ENCODE measurements at places on chromosomes 3 and 15.

DNA sequence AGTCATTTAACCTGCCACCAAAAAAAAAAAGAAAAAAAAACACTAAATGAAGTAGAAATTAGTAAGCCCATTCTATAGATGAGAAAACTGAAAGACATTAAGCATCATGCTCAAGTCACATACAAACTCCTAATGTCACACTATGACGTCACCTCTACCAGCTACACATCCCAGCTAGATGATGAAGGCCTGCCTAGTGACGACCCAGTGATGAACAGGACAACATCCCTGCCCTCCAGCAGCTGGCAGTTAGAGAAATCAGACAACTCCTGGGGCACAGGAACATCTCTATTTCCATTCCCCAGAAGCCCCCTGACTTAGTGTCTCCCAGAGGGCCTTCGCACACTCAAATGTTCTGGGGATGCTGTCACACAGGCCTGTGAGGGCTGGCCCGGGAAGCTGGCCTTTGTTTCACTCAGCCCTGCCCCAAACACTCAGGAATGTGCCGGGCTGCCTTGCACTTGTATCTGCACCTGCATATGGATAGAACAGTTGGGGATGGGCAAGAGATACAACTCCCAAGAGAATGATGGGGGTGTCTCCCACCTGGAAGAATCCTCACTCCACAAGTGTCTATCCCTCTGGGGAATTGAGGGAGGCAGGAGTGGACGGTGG is 7.0 kb upstream of the HAPLN3 start:
- no peak for DNase-seq

DNA sequence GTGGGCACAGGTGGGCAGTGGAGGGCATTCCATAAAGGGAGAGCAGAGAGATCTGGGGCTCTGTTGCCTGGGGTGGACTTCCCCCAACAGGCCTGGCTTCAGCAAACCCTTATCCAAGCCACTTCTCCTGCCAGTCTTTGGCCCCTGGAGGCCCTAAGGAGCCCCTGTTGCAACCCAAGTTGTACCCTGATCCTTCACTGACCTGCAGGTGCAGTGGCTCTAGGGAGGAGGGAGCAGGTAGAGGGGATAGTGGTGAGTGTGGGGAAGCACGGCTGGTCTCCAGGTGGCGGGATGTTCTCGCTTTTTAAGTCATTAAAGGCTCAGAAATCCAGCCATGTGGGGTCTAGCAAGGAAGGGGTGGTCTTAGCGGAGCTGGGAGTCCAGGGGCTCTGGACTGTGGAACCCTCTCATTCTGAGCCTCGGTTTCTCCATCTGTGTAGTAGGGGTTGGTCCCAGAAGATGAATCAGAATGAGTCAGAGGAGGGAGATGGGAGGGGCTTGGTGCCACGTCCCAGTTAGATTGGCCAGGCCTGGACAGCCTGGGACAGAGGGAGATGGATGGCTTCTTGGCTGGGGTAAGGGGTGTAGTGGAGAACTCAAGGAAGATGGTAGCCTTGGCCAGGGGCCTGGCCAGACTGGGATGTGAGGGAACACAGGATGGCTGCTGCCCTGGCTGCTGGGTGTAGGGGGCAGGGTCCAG is 2.6 kb downstream of the ZBTB47 start:
- DNase-seq, result no peak

- no peak for DNase-seq
These were observed 231.2 kb upstream of the LRTM1 start for GRCh38 chr3:55159016-55159415.

DNA sequence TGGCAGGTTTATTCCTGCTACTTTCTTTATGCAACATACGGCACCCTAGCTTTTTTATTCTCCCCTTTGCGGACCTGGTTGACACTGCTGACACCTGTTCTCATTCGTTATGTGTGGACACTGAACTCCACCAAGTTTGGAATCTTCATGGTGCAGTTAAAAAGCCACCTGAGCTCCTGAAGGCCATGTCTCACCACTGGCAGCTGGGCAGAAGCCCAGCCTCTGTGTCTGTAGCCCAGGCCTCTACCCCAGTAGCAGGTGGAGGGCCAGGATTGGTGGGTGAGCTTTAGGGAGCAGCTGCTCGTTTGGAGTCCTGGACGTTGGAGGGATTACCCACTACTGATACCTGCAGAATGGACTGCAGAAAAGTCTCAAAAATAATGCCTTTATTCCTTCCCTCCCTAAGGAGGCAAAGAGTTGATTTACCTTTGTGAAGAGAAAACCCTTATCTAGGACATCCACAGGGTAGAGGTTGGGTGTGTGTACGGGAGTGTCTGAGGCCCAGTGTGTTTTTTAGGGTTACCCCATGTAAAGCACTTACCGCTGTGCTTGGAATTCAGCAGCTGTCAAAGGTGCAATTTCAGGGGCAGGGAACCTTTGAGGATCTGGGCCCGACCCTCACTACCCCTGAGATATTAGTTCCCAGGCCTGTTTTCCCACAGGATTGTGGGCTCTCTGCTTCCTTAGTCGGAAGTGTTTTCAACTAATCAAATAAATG is 637 bp upstream of the CCNDBP1 start:
- no peak for DNase-seq

- no peak for DNase-seq
These were observed 13.5 kb upstream of the TIPIN start for GRCh38 chr15:66369773-66370651.

DNA sequence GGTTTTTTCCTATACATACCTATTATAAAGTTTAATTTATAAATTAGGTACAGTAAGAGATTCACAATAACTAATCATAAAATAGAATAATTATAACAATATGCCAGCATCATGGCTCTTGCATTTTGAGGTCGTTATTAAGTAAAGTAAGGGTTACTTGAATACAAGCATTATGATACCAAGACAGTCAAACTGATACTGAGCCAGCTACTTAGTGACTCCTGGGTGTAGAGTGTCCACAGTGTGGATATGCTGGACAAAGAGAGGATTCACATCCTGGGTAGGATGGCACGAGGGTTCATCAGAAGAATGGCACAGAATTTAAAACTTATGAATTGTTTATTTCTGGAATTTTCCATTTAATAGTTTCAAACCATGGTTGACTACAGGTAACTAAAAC is 157.2 kb upstream of the IL12A start:
- DNase-seq, result no peak

Measured in stimulated activated CD8-positive, alpha-beta memory T cell treated with anti-CD3 and anti-CD28 coated beads, Interleukin-4, amount 100 ng/mL, for 4 hours (primary cell).